NCI-H2227 treated with DMSO at 0.1 percent for 48 hours (cell line): ENCODE measurements at places on chromosomes 7 and 10.

GRCh38 chr10:97199152-97199551 is 13.4 kb upstream of the SLIT1 start:
- no peak for DNase-seq

- DNase-seq = no peak
These were observed 509.5 kb downstream of the PLXNA4 start for GRCh38 chr7:132066761-132067171.

DNA sequence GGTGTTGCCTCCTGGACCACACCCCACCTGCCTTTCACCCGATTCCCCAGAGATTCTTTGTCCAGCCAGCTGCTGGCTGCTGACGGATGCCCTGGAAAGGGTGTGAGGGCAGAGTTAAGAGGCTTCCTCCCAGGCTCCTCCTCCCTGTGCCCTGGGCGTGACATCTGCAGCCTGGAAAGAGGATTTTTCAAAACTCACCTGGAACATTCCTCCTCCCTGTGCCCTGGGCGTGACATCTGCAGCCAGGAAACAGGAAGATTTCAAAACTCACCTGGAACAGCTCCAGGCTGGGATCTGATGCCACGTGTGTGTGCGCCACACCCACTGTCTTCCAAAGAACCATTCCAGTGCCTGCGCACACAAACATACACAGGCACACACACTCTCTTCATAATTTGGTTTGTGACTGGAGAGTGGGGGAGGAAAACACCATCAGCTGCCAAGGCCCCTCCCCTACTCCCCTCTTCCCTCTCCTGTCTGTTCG is 5.2 kb downstream of the MARVELD1 start:
- DNase-seq = peak; percentile 22

DNA sequence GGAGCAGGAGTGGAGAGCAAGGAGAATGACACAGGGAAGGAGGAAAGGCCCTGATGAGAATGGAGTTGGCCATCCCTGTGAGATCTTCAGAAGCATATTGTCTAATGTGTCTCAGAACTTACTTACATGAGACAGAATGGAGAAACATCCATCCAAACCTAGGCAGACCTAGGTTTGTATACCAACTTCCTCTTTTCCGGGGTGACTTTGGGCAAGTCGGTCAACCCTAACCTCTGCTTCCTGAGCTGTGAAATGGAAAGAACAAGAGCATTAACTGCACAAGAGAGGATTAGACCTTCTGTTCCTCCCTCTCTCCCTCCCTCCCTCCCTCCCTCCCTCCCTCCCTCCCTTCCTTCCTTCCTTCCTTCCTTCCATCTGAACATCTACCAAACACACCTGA is 4.5 kb downstream of the GHRHR start:
- DNase-seq = no peak

GRCh38 chr7:7672545-7673239 is 32.1 kb downstream of the UMAD1 start:
- no peak for DNase-seq

GRCh38 chr7:87984088-87984487 is 50.0 kb downstream of the ADAM22 start:
- DNase-seq = no peak

GRCh38 chr10:22447068-22447467 is 101.8 kb downstream of the SPAG6 start:
- no peak for DNase-seq

DNA sequence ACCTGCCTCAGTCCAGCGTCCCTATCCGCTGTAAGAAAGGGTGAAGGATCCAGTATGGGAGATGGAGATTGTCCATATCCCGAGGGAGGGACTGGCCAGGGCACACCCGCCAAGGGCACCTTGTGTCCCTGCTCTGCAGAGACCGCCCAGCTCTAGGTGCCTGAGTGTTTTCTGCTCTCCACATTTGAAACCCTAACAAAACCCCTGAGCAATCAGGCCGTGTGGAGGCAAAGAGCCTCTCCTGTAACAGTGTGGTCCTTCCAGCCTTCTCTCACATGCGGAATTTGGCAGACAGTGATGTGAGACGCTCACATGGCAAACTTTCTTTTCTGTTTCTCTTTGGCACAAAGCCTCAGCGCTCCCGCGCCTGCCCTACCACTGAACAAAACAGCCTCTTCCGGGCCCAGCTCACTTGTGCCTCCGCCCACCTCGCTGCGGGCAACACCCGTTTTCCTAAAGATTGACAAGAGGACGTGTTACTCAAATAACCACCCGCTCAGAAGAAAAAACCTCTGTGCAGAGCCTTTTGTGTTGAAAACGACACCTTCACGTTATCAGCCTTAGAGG is 514.8 kb downstream of the DNAJB6 start:
- no peak for DNase-seq

DNA sequence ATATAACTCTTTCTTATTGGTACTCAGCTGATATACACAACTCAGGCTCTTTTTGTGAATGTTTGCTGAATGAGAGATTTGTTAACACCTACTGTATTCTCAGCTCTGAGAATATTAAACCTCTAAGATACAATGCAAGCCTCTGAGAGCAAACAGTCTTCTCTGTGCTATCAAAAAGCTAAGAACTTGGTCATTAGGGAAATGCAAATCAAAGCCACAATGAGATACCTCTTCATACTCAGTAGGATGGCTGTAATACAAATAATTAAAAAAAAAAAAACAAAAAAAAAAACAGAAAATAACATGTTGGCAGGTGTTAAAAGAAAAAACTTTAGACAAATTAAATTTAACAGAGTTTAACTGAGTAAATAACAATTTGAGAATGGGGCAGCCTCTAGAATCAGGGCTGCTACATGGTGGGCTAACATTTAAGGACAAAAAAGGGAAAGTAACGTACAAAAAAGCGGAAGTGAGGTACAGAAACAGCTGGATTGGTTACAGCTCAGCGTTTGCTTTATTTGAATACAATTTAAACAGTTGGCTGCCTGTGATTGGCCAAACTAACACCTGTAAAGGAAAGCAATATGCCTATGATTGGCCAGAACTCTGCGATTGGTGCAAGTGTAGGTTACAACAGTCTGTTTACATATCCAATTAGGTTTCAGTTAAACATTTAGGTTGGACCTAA is 14.8 kb upstream of the MTURN start:
- DNase-seq = no peak

DNA sequence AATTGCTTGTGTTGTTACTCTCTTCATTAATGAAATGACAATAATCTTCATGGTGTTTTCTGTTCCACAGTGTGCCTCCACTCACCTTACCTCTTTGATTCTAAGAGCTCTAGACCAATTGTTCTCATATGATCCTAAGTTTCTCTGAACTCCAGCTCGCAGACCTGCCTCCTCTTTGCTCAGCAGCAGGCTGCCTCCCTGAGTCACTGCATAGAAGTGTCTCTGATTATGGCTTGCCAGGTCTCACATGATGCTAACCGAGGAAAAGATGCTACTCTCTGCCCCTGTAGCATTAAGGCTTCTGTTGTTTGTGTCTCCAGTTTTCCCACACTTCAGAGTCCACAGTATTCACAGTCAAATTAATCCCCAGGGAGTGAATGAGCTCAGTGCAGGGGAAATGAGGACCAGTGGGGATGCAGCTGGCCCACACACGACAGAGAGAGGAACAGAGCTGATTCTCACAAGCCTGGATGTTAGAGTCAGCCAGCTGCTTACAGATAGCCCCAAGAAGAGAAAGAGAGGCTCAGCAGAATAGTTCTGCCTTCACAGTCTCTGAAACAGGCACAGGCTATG is 145.9 kb upstream of the EGR2 start:
- no peak for DNase-seq

DNA sequence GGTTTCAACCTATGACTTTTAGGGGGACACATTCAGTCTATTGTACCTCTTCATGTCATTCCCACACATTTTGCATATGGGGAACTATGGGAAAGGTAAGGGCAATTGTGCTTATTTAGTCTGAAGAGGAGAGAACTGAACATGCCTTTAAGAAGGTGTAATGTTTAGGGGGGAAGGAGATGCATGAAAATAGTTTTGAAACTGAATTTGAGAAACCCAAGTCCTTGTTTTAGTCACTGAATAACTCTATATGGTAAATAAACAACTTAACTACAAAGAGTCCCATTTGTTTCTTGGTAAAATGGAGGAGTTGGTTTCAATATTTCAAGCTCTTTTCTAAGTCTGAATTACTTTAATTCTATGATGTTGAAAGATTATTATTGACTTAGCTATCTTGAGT is 166.1 kb downstream of the DNAJB9 start:
- no peak for DNase-seq

DNA sequence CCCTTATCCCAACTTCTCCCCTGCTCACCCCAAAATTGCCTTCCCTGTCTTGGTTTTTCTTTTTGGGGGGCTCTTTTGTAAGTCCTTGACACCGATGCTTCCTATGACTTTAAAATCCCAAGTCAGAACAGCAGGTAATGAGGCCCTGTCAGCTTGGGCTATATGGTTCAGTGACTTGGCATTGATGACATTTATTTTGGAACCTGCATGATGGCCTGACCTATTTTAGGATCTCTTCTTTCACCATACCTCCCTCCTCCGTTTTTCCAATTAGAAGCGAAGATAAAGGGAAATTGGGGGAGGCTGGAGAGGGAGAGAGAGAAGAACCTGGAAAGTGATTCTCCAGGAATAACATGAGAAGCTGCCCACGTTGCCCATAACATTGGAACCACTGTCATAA is 424.9 kb upstream of the AUTS2 start:
- DNase-seq = no peak

DNA sequence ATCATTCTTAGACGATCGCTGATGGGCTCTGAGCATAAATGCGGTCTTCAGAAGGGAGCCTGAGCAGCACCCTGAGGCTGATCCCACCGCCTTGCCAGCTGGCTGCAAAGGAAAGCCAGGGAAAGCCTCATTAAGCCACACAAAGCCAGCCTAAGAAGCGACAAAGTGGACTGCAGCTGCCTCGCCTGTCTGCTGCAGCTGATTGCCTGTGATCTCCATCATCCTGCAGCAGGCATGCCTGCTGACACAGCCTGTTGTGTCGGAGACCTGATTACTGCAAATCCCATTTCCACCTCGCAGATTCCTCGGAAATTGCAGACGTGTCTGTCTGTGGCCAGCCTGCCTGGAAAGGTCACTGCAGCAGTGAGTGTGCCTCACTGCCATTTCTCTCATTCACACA is 1087.0 kb upstream of the AUTS2 start:
- DNase-seq = no peak

- no peak for DNase-seq
These were observed 23.6 kb upstream of the SEMA3C start for GRCh38 chr7:80942261-80943041.

GRCh38 chr10:48587101-48587500 is 17.8 kb downstream of the ARHGAP22 start:
- DNase-seq = no peak

DNA sequence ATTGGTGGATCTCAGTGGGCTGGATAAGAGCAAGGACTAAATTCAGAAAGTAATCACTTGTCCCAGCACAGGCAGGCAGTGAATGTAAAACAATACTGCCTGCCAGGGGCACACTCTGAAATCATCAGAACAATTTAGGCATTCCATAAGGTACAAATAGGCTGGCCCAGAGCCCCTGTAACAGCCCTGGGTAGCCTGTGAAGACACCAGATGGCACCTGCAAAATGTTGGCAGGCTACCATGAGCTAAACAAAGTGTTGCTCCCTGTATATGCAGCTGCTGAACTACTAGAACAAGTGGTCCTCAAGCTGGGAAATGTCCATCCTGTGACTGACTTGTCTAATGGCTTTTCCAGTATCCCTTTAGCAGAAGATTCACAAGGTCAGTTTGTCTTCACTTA is 3.0 kb upstream of the PRSS37 start:
- no peak for DNase-seq

GRCh38 chr10:43573250-43574000 is 991 bp downstream of the ZNF239 start:
- DNase-seq = no peak

DNA sequence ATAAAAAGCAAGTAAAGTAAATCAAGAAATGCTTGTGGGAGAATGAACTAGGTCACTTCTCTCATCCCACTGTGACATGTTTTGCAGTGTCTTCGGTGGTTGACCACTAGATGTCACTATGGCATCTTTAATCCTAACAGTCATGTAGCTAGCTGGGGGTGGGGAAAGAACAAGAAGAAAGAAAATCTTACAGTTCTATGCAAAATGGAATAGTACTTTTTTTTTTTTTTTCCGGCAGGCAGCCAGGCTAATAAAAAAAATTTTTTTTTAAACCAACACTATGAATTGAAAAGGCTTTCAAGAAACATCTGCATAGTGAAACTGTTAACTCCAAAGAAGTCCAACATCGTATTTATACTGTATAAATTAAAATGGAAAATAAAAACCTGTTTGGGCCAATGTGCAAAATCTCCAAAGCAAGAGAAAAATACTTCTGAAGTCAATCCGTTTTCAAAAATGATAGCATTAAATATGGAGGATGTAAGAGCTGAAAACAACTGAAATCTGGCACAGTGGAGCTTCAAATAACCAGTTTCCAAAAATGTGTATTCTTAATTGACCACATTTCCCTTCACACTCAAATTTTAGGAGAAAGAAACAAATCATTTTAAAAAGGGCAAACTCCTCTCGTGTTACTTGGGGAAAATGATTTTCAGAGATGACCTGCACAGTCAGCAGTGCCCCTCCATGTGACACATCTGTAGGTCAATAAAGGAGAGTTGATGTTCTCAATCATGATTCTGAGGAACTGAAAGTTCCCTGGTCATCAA is 38.5 kb downstream of the CDK1 start:
- DNase-seq = peak; percentile 65

- DNase-seq = no peak
These were observed 52.5 kb upstream of the LHFPL3 start for GRCh38 chr7:104275900-104276299.

DNA sequence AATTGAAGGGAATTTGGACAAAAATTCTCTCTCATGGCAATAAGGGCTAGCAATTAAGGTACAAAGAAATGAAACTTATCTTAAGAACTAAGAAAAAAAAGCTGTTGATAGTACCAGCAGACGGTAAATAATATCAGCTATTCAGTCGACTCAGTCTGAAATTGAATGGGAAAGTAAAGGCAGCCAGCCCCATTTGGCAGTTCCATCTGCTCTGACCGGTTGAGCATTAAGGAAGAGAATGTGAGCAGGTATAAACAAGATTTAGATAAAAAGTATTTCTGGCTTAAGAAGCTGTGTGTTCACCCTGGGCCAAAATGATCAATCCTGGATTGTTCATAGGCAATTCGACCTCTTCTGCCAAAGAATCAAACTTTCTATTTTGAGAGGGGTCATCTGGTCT is 154.6 kb upstream of the NPVF start:
- DNase-seq = no peak

DNA sequence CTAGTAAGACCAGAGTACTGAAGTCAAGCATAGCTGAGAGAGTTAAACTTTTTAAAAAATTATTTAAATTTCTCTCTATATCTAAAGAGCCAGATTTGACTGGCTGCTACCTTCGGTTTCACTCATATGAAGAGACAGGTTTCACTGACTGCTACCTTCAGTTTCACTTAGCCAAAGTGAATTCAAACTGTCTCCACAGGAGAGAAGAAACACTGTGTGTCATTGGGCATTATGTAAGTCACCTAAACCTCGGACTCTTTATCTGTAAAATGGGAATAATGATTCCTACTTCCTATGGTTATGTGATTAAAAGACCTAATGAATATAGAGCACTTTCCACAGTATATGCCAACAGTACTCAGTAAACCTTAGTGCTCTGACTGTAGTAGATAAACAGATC is 41.6 kb upstream of the MET start:
- no peak for DNase-seq
